HTR-8/SVneo (cell line): ENCODE measurements at places on chromosomes 1 and 21.

- DNase-seq: no peak
Observed at GRCh38 chr1:52551507-52552235, 1.2 kb downstream of the TUT4 start.

GRCh38 chr1:153361480-153362109 lies 3.9 kb downstream of the S100A9 start:
- DNase-seq: no peak

DNA sequence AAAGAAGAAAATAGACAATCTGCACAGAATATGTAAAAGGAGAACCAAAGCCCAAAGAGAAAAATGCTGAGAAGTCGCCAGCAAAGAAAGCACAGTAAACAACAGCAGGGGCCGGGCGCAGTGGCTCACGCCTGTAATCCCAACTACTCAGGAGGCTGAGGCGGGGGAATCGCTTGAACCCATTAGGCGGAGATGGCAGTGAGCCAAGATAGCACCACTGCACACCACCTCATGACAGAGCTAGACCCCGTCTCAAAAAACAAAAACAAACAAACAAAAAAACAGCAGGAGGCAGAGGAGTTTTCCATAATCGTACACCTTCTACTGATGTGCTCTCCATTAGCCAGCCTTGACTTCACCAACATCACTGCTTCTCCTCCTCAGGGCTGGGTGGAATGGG lies 153.2 kb downstream of the LYPLAL1 start:
- no peak for DNase-seq

DNA sequence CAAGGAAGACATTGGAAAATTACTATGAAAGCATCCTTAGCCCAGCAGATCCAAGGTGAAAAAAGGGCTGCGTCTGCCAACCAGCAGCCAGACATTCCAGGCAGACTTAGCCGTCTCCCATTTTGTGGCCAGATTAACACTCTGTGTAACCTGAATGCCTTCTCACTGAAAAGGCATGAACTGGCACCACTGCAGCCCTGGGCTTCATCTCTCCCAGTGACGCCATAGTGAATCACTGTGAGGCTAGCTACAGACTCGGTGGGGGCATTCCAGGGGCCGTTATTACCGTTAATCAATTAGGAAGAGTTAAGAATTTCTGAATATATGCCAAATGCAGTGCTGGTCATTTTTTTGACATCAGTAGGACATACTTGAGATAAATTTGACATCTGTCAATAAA lies 627.4 kb downstream of the LMO4 start:
- DNase-seq: peak; percentile 28

- no peak for DNase-seq
Observed at GRCh38 chr1:162988869-162989268, 80.3 kb upstream of the RGS4 start.

DNA sequence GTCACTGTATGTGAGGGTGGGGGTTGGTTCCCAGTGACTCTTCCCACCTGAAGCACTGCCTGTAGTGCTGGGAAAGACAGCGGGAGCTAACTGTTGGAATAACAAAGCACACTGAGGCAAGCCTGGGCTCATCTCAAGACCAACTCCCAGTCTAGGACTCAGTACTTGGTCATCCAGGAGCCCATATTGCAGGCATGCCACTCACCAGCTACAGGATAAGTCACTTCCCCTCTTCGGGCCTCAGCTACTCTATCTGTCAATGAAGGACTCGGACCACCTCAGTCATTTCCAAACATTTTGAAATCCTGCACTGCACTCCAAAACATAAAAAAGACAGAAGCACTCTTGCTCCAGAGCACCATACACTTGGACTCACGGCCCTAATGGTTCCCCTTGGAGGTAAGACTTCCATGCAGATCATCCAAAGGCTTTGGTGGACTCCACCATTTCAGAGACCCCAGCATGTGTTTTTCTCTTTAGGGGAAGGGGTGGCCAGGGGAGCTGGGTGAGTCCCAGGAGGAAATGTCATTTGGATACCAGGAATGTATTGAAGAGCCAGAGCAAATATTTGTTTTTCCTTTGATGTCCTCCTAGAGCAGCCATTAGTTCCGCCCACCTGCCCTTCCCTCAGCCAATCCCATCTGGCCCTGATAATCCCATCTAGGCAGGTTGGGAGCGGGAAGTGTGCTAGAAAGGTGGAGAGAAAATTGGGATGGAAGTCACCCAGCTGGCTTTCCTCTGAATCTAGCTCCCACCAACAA lies 3.1 kb downstream of the NUAK2 start:
- no peak for DNase-seq

DNA sequence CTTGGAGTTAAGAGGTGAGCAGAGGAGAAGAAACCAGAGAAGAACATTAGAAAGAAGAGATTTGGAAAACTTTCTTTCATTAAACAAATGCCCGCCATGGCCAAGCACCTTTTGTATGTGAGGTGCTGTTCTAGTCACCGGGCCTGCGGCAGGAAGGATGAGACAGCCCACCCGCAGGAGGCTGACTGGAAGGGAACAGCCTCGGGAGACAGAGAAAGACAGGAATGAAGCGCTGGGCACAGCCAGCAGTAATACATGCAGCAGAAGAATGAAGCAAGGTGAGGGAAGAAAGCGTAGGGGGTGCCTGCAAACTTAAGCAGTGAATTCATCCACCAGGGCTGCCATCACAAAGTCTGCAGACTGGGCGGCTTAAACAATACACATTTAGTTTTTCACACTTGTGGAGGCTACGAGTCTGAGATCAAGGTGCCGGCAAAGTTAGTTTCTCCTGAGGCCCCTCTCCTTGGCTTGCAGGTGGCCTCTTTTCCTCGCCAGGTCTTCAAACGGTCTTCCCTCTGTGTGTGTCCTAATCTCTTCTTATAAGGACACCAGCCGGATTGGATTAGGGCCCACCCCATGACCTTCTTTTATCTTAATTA lies 188.1 kb downstream of the PSMG1 start:
- DNase-seq: no peak

DNA sequence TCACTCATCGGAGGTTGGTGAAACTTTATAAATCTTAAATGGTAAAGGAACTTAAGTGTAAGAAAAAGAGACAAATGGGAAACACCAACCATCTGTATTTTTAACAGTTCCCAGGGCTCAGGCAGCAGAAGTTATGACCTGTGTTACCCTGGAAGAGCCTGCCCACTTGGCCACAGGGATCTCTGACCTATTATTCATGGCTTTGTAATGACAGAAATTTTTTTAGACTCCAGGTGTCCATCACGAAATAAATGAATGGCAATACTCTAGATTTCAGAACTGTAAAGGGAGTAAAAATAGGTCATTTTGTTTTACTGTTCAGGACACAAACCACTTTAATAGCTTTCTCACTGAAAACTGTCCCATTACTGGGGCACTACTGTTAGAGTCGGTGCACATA lies 389.8 kb downstream of the VAV3 start:
- no peak for DNase-seq

DNA sequence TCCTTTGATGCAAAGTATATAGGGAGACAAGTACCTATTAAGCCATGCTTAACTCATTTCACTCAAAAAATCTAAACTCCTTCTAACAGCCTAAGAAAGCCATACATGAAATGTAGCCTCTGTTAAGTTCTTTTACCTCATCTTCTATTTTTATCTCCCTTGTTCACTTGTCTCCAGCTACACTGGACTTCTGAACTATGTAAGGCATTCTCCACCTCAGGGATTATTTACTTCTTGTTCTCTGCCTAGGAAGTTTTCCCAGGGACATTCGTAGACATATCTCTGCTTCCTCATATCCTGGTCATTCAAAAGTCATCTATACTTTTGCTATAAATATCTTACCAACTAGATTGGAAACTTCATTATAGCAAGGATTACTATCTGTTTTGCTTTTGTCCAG lies 96.9 kb downstream of the COP1 start:
- no peak for DNase-seq

GRCh38 chr1:238115852-238116251 lies 225.1 kb upstream of the ZP4 start:
- DNase-seq: no peak

GRCh38 chr1:183251959-183252450 lies 65.9 kb downstream of the LAMC2 start:
- DNase-seq: no peak

DNA sequence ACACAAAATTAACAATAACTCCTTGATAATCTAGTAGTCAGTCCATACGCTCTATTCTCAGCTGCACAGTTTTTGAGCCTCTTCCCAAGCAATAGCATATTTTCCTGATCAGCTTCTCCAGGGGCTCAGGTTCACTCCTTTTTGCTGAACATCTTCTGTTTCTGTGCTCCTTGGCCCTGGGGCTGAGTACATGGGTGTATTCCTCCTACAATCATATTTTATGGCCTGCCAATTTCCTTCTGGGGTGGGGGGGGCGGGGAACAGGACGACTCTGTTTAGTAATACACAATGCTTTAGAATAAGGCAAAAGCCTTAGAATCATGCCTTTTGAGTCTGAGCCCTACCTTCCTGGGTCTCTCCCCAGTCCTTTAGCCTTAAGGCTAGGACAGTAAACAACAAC lies 8.5 kb downstream of the CLDN19 start:
- no peak for DNase-seq

- DNase-seq: no peak
Observed at GRCh38 chr21:38753114-38753513, 52.6 kb upstream of the ETS2 start.

GRCh38 chr1:36160949-36161485 lies 5.1 kb downstream of the MAP7D1 start:
- peak; percentile 81 for DNase-seq

- no peak for DNase-seq
Observed at GRCh38 chr1:219459351-219460080, 153.4 kb downstream of the ZC3H11B start.

DNA sequence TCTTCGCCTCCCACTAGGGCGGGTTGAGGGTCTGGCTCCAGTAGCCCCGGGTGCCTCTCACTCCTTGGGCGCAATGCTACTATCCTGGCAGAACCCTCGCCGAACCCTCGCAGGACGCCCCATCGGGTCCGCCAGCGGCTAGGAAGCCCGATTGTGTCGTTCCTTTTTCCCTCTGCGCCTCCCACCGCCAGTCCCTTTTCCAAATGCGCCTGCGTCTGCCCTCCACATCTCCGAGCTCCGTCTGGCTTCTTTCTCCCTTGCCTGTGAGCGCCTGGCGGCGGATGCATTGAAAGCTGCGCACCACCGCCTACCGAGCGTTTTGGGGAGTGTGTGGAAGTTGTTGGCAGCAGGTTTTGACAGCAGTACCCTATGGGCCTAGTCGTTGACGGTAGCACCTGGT lies 1.0 kb upstream of the DIRAS3 start:
- peak; percentile 45 for DNase-seq

- DNase-seq: no peak
Observed at GRCh38 chr1:238345837-238346236, 455.1 kb upstream of the ZP4 start.

DNA sequence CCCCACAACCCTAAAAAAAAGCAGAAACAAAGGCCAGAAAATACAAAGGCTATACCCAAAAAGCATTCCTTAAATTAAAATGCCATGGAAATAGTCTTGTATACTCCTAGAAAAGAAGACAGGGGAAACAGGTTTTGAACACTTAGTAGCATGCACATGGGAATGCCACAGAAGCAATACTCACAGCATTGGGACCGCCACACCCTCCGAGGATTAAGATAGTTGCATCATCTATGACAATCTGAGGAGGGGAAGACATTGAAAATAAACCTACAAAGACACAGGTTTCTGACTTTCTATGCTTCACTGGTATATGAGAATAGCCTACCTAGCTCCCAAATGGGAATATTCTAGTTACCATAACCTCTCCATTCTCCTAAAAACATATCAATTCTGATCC lies 15.9 kb upstream of the CPLANE2 start:
- no peak for DNase-seq

GRCh38 chr1:227191607-227192006 lies 126.7 kb downstream of the CDC42BPA start:
- no peak for DNase-seq

GRCh38 chr21:36422279-36423098 lies 37.3 kb downstream of the CHAF1B start:
- peak; percentile 69 for DNase-seq

DNA sequence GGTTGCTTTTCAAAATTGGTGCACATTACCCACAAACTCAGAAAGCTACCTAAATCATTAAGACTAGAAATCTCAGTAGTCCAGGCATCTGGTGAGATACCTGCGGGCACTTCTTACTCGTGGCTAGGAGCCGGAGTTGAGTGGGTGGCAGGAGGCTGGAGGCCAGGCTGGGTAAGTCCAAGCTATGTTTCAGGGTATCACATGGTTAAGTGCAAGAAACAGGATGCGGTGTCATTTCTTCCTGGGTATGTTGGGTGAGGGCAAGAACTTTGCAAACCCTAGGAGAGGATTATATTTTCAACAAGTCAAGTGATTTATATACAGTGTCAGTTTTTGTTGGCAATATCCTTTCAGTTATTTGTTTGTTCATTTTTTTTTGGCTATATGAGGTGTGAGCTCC lies 41.0 kb downstream of the VANGL1 start:
- DNase-seq: no peak

DNA sequence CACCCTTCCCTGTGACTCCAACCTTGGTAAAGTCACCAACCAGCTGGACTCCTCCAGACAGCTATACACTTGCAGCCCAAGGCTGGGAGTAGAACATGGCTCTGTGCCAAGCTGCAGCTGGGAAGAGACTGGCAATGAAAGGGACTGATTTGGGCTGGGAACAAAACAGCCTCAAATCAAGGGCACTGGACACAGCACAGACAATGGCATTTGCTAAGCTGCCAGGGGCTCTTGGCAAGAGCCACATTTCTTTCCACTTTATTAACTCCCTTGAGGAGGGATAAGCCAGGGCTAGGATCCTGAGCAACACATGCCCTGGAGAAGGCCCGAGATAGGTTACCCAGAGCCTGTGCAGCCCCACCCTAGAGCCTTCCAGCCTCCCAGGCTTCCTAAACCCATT lies 12.0 kb downstream of the SYT11 start:
- no peak for DNase-seq

DNA sequence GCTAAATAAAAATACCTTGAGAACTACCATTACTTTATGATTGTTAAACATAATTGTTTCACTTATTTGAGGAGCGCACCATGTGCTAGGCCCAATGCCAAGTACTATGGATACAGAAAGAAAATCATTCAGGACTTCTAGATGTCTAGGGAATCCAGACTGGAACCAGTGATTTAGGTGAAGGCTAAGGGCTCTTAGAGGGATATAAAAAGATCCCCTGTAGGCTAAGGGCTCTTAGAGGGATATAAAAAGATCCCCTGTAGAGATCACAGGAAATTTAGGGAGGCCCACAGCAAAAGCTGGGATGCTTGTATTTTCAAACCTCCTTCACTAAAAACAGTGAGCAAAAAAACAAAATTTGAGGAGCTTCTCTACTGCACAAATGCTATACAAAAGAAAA lies 6.7 kb downstream of the TOR1AIP2 start:
- DNase-seq: no peak

GRCh38 chr21:17693801-17694200 lies 81.1 kb upstream of the BTG3 start:
- DNase-seq: no peak
